WTC11 (cell line): ENCODE measurements at places on chromosomes 11 and 22.
A peak's percentile ranks its signal among the peaks of the same experiment; 100 is the strongest.

DNA sequence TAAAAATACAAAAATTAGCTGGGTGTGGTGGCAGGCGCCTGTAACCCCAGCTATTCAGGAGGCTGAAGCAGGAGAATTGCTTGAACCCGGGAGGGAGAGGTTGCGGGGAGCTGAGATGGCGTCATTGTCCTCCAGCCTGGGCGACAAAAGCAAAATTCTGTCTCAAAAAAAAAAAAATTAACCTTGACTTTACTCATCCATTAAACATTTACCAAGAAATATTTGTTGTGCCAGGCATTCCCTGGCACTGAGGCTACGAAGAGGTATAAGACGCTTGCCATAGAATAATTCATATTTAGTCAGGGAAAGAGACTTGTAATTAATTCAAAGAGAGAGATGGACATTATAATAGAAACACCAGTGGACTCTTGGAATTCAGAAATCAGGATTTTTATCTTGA is 13.2 kb upstream of the PAFAH1B2 start:
- H3K27me3 ChIP-seq = no peaks in the 10 kb centered on the region
- H3K4me1 ChIP-seq = no peaks in the 10 kb centered on the region
- DNase-seq = no peak
- no peak overlapping the region for H3K27ac ChIP-seq
- no peak overlapping the region for H3K4me3 ChIP-seq
- no peaks in the 10 kb centered on the region for H3K36me3 ChIP-seq

DNA sequence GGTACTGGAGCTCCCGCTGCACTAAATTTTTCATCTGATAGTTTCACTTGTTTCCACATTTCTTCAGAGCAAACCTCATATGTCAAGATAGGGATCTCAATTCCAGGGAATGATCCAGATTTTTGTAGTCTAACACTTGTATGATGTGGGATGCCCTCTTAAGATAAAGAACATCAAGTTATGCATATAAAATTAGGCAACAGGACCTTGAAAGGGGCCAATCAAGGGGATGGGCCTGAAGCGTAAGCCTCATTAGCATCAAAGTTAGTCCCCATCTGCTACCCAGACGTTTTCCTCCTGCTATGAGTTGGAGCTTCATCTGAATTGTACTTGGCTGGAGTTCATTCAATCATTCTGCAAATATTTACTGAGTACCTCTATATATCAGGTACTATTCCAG is 17.5 kb downstream of the PDGFD start:
- H3K36me3 ChIP-seq = peaks cover 6% of the 10 kb centered on the region; the same call in 1 of the 2 replicates
- DNase-seq = no peak
- peaks cover 7% of the 10 kb centered on the region for H3K4me1 ChIP-seq

DNA sequence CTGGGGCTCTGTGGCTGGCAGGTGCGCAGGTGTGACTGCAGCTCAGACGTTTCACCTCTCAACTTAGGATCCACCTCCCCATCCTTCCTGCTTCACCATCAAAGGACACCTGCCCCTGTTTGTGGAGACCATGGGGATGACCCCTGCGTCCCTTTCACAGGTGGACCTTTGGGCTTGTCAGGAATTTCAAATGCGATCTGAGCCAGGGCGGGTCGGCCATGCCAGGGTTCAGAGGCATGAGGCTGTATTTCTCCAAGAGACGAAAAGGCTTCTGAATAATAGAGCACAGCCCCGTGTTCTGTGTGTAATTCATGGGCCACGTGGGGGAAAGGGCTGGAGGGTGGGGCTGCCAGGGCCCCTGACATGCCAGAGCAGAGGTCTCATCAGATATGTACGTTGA is 668.0 kb downstream of the BRD1 start:
- H3K36me3 ChIP-seq = no peaks in the 10 kb centered on the region
- no peaks in the 10 kb centered on the region for H3K27me3 ChIP-seq
- no peak overlapping the region for H3K27ac ChIP-seq
- H3K4me3 ChIP-seq = no peak overlapping the region
- no peaks in the 10 kb centered on the region for H3K4me1 ChIP-seq
- DNase-seq = no peak

- peak; percentile 6 for DNase-seq
- peaks cover 2% of the 10 kb centered on the region; the same call in 1 of the 2 replicates for H3K27me3 ChIP-seq
- H3K27ac ChIP-seq = no peak overlapping the region; the same call in 1 of the 2 replicates
- no peaks in the 10 kb centered on the region for H3K4me1 ChIP-seq
- H3K4me3 ChIP-seq = no peak overlapping the region
- H3K36me3 ChIP-seq = no peaks in the 10 kb centered on the region
Measured at GRCh38 chr22:49620003-49620556, 207.6 kb downstream of the BRD1 start.

- H3K36me3 ChIP-seq = peaks cover 24% of the 10 kb centered on the region
- no peak overlapping the region for H3K27ac ChIP-seq
- 0 out of 2 replicates have a peak, but pooled peaks cover 4% of the 10 kb centered on the region for H3K4me1 ChIP-seq
- H3K4me3 ChIP-seq = no peak overlapping the region
- DNase-seq = no peak
Measured at GRCh38 chr22:35733036-35733435, 15.4 kb downstream of the APOL5 start.

DNA sequence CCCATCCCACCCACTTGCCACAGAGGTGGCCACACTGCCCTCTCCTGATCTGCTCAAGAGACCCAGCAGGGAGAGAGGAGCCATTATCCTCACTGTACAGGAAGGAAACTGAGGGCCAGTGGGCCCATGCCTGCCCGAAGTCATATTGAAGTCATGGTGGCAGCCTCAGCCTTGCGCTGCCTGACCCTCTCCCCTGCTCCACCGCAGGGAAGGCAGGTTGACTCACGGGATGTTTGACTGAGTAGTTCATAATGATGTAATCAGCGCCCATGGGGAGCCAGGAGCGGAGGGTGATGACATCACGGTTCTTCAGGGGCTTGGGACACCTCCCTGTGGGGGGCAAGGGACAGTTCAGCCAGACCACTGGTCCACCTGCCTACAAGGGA is 6.1 kb upstream of the ARAP1 start:
- peaks cover 6% of the 10 kb centered on the region for H3K27me3 ChIP-seq
- peaks cover 11% of the 10 kb centered on the region for H3K36me3 ChIP-seq
- H3K27ac ChIP-seq = no peak overlapping the region
- H3K4me3 ChIP-seq = no peak overlapping the region
- no peak for DNase-seq
- H3K4me1 ChIP-seq = peaks cover 17% of the 10 kb centered on the region

DNA sequence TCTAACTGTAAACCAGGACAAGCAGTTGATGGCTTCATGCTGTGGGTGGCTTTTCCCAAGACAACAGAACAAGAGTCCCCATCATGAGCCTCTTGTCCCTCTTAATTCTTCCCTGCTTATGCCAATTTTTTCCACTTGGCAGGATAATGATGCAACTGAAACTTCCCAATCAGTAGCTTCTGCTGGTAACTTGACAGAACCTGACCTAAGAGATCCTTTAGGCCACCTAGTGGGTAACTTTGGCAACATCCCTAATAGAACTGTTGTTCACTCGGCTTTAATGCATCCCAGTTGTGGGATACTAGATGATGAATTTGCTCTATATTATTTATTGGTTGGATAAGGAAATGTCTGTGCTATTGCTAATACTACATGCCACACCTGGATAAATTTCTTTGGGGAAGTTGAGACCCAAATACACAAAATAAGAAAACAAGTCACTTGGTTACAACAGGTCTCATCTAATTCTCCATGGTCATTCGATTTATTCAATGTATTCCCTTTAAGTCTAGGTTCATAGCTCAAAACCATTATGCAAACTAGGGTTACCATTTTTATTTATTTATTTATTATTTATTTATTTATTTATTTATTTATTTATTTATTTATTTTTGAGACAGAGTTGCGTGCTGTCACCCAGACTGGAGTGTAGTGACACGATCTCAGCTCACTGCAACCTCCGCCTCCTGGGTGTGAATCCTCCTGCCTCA is 41.4 kb upstream of the NFAM1 start:
- no peak for DNase-seq
- no peaks in the 10 kb centered on the region for H3K36me3 ChIP-seq
- H3K27me3 ChIP-seq = peaks cover 21% of the 10 kb centered on the region
- H3K27ac ChIP-seq = no peak overlapping the region
- H3K4me3 ChIP-seq = no peak overlapping the region

GRCh38 chr22:44500599-44500998 is 2.6 kb upstream of the RTL6 start:
- no peak overlapping the region for H3K4me3 ChIP-seq
- no peak overlapping the region for H3K27ac ChIP-seq

GRCh38 chr11:82899957-82900276 is 313 bp downstream of the PRCP start:
- H3K4me1 ChIP-seq = peaks cover 28% of the 10 kb centered on the region
- no peak for DNase-seq
- H3K27me3 ChIP-seq = no peaks in the 10 kb centered on the region; the same call in 1 of the 2 replicates

- H3K27me3 ChIP-seq = no peaks in the 10 kb centered on the region
- H3K4me3 ChIP-seq = no peak overlapping the region
- H3K27ac ChIP-seq = no peak overlapping the region
Measured at GRCh38 chr11:59953463-59954218, 10.2 kb upstream of the OOSP4A start.

GRCh38 chr11:1654388-1655167 is 25.0 kb downstream of the KRTAP5-5 start:
- H3K4me3 ChIP-seq = no peak overlapping the region
- no peak overlapping the region for H3K27ac ChIP-seq
- no peaks in the 10 kb centered on the region for H3K4me1 ChIP-seq
- peaks cover 21% of the 10 kb centered on the region for H3K27me3 ChIP-seq
- no peaks in the 10 kb centered on the region for H3K36me3 ChIP-seq
